ENCODE measurements at places on chromosomes 7 and 10. TPM values are rescaled to one million over a fixed set of nuclear protein-coding genes. Genes with fewer than 3 reads are reported as not detected.

Gene TNS3
- 139 TPM for total RNA-seq

Gene OGDHL
- total RNA-seq: not detected

Gene GPR26
- not detected for total RNA-seq

Gene KAZALD1
- 8.4 TPM for total RNA-seq

Gene AGR3
- total RNA-seq: not detected

Gene GNGT1
- not detected for total RNA-seq

Gene ZNF25
- total RNA-seq: 13.8 TPM

Gene PRKG1
- 8.7 TPM for total RNA-seq

Gene AGFG2
- 35.9 TPM for total RNA-seq

Gene EGFR
- total RNA-seq: 128 TPM

Gene POU6F2
- total RNA-seq: 1.8 TPM

Gene UCMA
- not detected for total RNA-seq

Gene GATA3
- not detected for total RNA-seq

Gene TLL2
- total RNA-seq: 0.20 TPM

Gene ACBD7
- 10.2 TPM for total RNA-seq

Gene AIMP2
- 34.1 TPM for total RNA-seq

Gene NPVF
- not detected for total RNA-seq

Gene NPY4R
- not detected for total RNA-seq

Gene FAM131B
- total RNA-seq: 1.2 TPM

Gene EZH2
- total RNA-seq: 4.2 TPM

Gene GSDME
- total RNA-seq: 8.5 TPM

Gene GIMAP2
- total RNA-seq: 22.0 TPM

Gene FAM25G
- total RNA-seq: not detected

Gene LLCFC1
- total RNA-seq: not detected

Gene KCNMA1
- 10.2 TPM for total RNA-seq

Gene VSIR
- 146 TPM for total RNA-seq

Gene KIAA1549
- 1.7 TPM for total RNA-seq

Gene CYP2W1
- total RNA-seq: 5.7 TPM

Gene OPTN
- 71.2 TPM for total RNA-seq

Gene ZNF775
- total RNA-seq: 14.3 TPM

Gene SPOCK2
- total RNA-seq: 2.6 TPM

Gene VGF
- total RNA-seq: 1.0 TPM

Gene MYO3A
- total RNA-seq: 0.39 TPM

Gene LFNG
- total RNA-seq: 8.8 TPM

Gene LEP
- 15.9 TPM for total RNA-seq

Gene SH2D4B
- total RNA-seq: not detected

Gene C10orf90
- total RNA-seq: not detected

Gene KIF11
- total RNA-seq: 1.0 TPM

Gene PNLIPRP3
- total RNA-seq: not detected

Gene NXPH1
- total RNA-seq: not detected

Gene JCAD
- 47.6 TPM for total RNA-seq

Gene CFAP43
- total RNA-seq: 4.3 TPM

Gene GPR15LG
- not detected for total RNA-seq

Gene USP6NL
- total RNA-seq: 33.9 TPM

Gene EGR2
- total RNA-seq: 26.2 TPM

Gene LGI1
- 8.4 TPM for total RNA-seq

Gene SNX8
- 24.7 TPM for total RNA-seq

Gene HKDC1
- total RNA-seq: 5.0 TPM

Gene SAMD9L
- total RNA-seq: 10.3 TPM

Gene KCNIP2
- total RNA-seq: 52.4 TPM

Gene IFIT1B
- not detected for total RNA-seq

Gene ASAH2
- 0.66 TPM for total RNA-seq

Gene RBM20
- total RNA-seq: 8.7 TPM

Gene PNLIP
- total RNA-seq: 11.4 TPM

Gene ADCY1
- total RNA-seq: 9.0 TPM

Gene ASB4
- not detected for total RNA-seq

Gene MMP21
- total RNA-seq: 0.59 TPM

Gene NUTM2B
- total RNA-seq: not detected

Gene CHAT
- total RNA-seq: not detected
